ENCODE measurements at places on chromosomes 6 and 20.
A peak's percentile ranks its signal among the peaks of the same experiment; 100 is the strongest.

- DNase-seq, result no peak
Measured at GRCh38 chr6:161318456-161318855, 44.6 kb upstream of the AGPAT4 start.

DNA sequence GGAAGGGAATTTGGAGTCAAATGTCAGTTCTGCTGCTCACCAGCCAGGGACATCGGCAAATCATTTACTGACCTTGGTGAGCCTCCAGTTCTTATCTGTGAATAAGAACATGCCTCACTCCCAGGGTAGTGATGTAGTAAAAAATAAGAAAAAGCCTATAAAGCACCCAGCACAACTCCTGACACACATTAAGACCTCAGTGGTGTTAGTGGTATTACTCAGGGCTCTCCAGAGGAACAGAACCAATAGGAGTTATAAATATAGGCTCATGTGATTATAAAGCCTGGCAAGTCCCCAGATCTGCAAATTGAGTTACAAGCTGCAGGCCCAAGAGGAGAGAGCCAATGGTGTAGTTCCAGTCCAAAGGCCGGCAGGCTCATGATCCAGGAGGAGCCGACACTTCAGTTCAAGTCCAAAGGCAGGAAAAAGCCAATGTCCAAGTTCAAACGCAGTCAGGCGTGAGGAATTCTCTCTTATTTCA is 71.3 kb upstream of the EYA2 start:
- DNase-seq, result no peak

GRCh38 chr20:23918896-23919295 is 39.3 kb upstream of the CST5 start:
- no peak for DNase-seq

GRCh38 chr6:72931325-72931887 is 293.9 kb downstream of the KHDC1L start:
- DNase-seq, result no peak

GRCh38 chr6:129320892-129321291 is 389.1 kb downstream of the ARHGAP18 start:
- no peak for DNase-seq

- peak; percentile 38 for DNase-seq
Measured at GRCh38 chr6:156425359-156426020, 351.7 kb upstream of the ARID1B start.

GRCh38 chr6:152094992-152095592 is 287.6 kb downstream of the ESR1 start:
- peak; percentile 92 for DNase-seq

DNA sequence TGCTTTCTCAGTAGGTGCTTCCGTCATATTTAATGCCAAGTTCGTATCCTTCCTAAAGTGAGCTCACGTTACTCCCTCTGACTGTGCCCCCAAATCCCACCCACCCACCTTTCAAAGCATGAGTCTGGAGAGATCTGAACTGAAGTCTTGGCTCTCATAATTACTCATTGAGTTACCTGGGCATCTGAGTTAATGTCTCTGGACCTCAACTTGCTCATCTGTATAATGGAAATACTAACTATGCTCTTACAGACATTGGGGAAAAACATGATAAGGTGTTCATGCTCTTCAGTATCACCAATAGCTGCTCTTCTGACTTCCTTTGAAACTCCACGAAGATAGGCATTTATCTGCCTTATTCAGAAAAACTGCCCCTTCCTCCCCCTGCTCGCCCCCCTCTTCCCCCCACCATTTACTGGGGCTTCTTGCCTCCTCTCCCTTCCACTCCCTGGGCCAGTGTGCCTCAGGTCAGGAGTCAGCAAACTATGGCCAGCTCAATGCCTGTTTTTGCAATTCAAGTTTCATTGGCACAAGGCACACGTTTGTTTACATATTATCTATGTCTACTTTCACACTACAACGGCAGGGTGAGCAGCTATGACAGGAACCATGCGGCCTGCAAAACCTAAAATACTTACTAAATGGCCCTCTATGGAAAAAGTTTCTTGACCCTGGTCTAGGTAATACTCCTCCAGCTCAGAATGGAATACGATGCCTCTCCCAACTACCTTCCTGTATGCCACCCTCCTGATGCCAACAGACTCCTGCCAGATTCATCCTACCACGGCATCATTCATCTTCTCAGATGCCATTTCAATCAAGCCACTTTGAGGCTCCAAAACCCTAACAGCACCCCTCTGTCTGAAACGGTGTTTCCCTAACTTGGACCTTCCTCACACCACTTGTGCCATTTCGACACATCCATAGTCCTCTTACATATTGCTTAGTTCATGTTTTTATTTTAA is 138.7 kb downstream of the ZMYND8 start:
- DNase-seq, result no peak

DNA sequence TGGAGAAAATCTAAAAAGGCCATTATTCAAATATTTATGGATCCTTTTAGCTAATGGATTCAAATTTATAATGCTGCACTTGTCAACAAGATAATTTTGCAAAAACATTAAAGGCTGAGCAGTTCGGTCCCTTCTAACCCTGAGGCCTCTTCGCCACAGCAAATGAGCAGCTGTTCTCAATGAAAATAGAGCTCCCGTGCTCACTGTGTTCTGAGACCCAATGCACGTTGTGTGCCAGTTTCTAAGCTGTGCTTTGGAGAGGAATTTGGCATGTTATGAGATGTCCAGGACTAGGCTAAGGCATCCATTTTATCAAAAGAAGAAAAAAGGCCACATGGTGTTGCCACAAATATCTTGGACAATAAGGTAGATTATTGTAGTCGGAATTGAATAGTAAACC is 220.1 kb upstream of the TSHZ2 start:
- no peak for DNase-seq

DNA sequence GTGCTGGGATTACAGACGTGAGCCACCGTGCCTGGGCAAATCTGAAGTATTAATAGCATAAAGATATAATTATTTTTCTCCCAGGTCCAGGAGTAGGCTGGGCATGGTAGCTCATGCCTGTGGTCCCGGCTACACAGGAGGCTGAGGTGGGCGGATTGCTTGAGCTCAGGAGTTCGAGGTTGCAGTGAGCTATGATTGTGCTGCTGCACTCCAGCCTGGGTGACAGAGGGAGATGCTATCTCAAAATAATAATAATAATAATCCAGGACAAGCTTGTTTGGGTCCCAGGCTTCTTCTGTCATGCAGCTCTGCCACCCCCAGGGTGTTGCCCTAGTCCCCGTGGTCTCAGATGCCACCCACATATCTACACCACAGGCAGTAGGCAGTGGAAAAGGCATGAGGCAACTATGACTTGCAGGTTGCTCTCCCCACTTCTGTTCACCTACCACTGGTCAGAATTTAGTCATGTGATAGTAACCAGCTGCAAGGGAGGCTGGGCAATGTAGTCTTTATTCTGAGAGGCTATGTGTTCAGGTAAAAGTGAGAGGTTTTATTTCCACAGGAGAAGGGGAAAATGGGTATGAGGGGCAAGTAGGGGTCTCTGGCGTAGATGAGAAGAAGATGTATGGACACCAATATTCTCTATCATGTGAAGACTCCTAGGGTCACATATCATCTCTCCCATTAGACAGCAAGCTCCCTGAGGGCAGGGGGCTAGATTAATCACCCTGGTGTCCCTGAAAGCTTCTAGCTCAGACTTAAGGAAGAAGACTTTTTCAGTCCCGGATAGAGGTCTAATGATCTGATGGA is 25.7 kb downstream of the TCF15 start:
- DNase-seq, result no peak

DNA sequence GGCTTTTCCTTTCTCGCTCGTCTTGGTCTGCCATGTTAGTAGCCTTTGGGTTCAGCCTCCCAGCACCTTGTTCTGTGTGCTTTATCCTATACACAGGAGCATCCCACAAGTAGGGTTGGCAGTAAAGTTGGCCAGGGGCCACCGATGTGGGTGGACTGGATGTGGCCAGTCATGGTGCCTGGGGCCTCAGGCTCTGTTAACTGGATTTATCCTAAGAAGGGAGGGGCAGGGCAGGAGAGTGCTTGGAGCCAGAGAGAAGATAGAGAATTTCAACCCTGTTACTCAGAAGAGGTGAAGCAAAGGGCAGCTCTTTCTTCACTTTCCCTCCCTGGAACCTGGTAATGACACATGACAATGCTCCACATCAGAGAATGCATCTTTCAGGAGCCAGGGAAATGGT is 14.1 kb upstream of the SIRPB2 start:
- no peak for DNase-seq

- no peak for DNase-seq
Measured at GRCh38 chr6:102115911-102116310, 722.4 kb downstream of the GRIK2 start.

- DNase-seq, result no peak
Measured at GRCh38 chr20:62980380-62980960, 26.3 kb downstream of the BHLHE23 start.

- no peak for DNase-seq
Measured at GRCh38 chr6:66103354-66103753, 396.3 kb upstream of the EYS start.

DNA sequence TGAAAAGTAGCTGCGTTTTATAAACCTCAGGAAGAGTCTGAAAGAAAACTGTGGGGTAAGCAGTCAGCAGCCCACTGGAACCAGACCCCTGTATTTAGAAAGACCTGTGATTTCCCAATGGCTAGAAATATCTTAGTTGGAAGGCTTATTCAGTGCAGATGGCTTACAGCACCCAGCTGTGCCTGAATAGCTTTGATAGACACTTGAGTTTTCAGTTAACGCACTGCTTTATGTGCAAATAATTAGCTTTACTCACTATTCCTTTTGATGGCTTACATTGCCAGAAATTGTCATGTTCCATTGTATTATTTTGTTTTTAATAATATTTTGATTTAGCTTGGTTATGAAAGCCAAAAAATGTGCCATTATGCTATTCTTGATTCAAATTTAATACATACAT is 465.3 kb upstream of the SYNCRIP start:
- DNase-seq, result no peak

- DNase-seq, result peak; percentile 49
Measured at GRCh38 chr6:107489636-107490565, at the start of gene SOBP. Gene SOBP, plus strand, starts transcription at chr6:107490117. Its CDS starts 500 bp downstream, at chr6:107490617.

DNA sequence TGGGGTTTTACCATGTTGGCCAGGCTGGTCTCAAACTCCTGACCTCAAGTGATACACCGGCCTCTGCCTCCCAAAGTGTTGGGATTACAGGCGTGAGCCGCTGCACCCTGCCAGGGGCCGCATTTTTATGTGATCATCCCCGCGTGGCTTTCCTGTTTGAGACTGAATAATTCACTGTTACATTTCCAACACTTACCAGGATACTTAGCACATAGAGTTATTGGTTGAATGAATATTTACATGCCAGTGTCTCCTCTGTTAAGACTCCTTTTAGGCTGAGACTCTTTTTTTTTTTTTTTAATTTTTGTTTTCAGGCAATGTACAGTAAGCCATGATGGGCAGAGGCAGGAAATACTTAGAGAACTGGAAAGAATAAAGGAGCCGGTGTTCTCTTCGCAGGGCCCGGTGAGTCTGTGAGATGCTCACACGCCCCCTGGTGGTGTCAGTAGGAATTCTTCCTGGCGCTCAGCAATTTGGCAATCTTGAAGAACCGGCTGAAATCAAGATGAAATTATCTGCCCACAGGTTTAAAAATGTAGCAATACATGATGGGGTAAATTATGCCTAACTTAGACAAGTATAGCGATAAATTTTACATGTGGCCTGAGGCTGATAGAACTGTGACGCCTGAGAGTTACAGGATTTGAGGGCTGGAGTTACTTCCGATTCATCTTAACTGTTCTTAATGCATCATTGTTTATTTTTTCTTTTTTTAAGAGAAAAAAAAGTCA is 7.6 kb upstream of the RNF114 start:
- peak; percentile 88 for DNase-seq

GRCh38 chr6:138106665-138107077 is 548 bp downstream of the PERP start:
- DNase-seq, result no peak

GRCh38 chr6:2977799-2978590 is 6.6 kb upstream of the SERPINB6 start:
- DNase-seq, result no peak

GRCh38 chr6:125586074-125586473 is 163.4 kb upstream of the HEY2 start:
- DNase-seq, result no peak

DNA sequence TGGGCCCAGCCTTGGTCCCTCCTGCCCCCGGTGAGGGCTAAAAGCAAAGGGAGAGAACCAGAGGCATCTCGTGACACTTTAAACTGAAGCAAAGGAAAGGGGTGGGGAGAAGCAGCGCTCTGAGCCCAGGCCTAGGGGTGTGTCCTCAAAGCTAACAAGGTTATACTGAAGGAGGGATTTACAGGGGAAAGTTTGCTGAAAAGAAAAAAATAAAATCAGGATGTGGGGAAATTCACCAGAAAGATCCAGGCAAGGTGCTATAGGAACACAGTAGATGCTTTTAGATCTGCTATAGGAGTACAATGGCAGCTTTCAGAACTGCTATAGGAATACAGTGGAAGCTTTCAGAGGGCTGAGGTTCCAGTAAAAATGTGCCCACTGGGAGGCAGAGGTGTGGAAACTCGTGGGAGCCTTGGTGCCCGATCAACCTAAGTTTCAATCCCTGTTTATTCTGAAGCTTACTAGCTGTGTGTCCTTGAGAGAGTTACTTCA is at the start of gene COL9A1:
COL9A1 (minus strand) TSS at position 51 of the 492 bp plus-strand sequence. CDS start 160 bp downstream, outside the sequence.
- DNase-seq, result no peak

DNA sequence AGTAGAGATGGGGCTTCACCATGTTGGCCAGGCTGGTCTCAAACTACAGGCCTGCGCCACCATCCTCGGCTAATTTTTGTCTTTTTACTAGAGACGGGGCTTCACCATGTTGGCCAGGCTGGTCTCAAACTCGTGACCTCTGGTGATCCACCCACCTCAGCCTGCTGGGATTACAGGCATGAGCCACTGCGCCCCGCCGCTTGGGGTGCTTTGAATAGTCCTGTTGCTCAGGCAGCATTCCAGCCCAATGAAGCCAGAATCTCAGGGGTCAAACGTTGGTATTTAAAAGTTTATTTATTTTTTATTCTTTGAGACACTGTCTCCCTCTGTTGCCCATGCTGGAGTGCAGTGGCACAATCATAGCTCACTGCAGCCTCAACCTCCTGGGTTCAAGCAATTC is 11.3 kb downstream of the MOCS3 start:
- DNase-seq, result peak; percentile 15

GRCh38 chr6:166395778-166396177 is 13.0 kb upstream of the MPC1 start:
- no peak for DNase-seq

DNA sequence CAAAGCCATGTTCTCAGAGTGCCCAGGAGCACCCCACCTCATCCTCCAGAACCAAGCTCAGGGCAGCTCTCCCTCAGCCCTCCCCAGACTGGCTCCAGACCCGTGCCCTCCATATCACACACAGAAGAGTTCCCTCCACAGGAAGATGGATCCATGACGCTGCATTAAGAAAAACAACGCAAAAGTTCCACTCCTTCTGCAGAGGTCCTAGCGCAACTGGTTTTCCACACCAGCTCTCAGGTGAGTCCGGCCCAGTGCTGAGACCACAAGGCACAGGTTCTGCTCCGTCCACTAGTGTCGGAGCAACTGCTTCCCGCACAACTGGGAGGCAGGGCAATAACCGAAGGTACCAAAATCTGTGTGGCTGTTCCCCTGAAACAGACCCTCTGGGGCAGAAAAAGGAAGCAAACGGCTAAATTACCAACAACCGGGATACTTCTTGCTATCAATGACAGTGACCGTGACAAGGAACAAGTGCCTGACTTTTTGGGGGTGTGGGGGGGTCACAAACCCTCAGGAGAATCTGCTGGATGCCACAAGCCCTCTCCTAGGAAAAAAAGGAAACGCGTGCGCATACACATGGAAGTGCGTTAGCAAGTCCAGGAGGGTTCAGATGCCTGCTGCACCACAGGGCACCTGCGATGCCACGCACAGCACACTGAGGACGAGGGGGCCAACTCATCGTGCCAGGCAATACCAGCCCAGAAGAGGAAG is 49.2 kb downstream of the MYH7B start:
- DNase-seq, result no peak

All from SJSA1 (cell line).